ENCODE measurements at places on chromosomes 1 and 21.

GRCh38 chr1:86062453-86062852 is 94.1 kb downstream of the COL24A1 start:
- H3K36me3 ChIP-seq, result no peaks in the 10 kb centered on the region
- H3K27me3 ChIP-seq, result no peaks in the 10 kb centered on the region
- H3K4me1 ChIP-seq, result no peaks in the 10 kb centered on the region

GRCh38 chr1:230759369-230760065 is 12.3 kb downstream of the CAPN9 start:
- DNase-seq, result no peak
- no peak overlapping the region for H3K4me3 ChIP-seq
- peaks cover 4% of the 10 kb centered on the region for H3K27me3 ChIP-seq
- peaks cover 8% of the 10 kb centered on the region for H3K4me1 ChIP-seq

- H3K27me3 ChIP-seq, result peaks cover 24% of the 10 kb centered on the region
- H3K36me3 ChIP-seq, result no peaks in the 10 kb centered on the region
- no peaks in the 10 kb centered on the region for H3K4me1 ChIP-seq
- H3K4me3 ChIP-seq, result no peak overlapping the region
- no peak for DNase-seq
Observed at GRCh38 chr21:36738489-36739126, 39.7 kb downstream of the SIM2 start.

- no peak overlapping the region for H3K27ac ChIP-seq
- no peaks in the 10 kb centered on the region for H3K4me1 ChIP-seq
- no peaks in the 10 kb centered on the region for H3K27me3 ChIP-seq
- DNase-seq, result peak; percentile 73
- no peak overlapping the region for H3K4me3 ChIP-seq
- peaks cover 98% of the 10 kb centered on the region for H3K36me3 ChIP-seq
Observed at GRCh38 chr1:6634371-6635052, 9.8 kb downstream of the THAP3 start.

- H3K36me3 ChIP-seq, result peaks cover 16% of the 10 kb centered on the region
- no peak for DNase-seq
- no peaks in the 10 kb centered on the region for H3K27me3 ChIP-seq
- H3K4me1 ChIP-seq, result no peaks in the 10 kb centered on the region
- H3K4me3 ChIP-seq, result no peak overlapping the region
Observed at GRCh38 chr1:151885479-151885878, 23.8 kb downstream of the THEM4 start.

DNA sequence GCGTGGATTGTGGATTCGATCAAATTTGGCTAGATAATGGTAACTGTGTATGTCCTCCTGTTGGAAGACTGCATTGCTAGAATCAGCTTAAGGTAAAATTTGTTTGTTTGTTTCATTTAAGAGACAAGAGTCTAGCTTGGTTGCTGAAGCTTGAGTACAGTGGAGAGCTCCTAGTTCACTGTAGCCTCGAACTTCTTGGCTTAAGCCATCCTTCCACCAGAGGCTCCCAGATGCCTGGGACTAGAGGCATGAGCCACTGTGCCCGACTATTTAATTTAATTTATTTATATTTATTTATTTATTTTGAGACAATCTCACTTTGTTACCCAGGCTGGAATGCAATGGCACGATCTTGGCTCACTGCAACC is 1.5 kb downstream of the PHACTR4 start:
- H3K27ac ChIP-seq, result no peak overlapping the region
- peak overlapping the region; percentile 76 for H3K4me3 ChIP-seq
- H3K4me1 ChIP-seq, result peaks cover 26% of the 10 kb centered on the region
- no peaks in the 10 kb centered on the region for H3K36me3 ChIP-seq
- DNase-seq, result no peak

DNA sequence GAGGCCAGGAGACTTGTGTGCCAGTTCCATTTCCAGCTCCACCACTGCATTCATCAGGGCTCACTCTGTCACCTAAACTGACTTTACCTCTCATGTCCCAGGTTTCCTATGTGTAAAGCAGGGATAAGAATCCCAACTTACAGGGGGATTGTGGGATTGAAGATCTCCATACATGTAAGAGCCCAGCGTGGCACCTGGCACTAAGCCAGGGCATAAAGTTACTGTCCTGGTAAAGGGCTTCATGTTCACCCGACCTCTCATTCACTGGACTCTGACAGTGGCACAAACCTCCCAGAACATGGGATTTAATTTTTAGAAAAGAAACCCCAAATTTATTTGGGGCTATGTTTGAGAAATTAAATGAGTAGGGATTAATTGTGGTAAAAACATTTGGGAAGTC is 8.9 kb upstream of the IGFN1 start:
- H3K4me1 ChIP-seq, result no peaks in the 10 kb centered on the region
- no peaks in the 10 kb centered on the region for H3K27me3 ChIP-seq
- H3K36me3 ChIP-seq, result no peaks in the 10 kb centered on the region
- no peak overlapping the region for H3K27ac ChIP-seq
- no peak for DNase-seq

DNA sequence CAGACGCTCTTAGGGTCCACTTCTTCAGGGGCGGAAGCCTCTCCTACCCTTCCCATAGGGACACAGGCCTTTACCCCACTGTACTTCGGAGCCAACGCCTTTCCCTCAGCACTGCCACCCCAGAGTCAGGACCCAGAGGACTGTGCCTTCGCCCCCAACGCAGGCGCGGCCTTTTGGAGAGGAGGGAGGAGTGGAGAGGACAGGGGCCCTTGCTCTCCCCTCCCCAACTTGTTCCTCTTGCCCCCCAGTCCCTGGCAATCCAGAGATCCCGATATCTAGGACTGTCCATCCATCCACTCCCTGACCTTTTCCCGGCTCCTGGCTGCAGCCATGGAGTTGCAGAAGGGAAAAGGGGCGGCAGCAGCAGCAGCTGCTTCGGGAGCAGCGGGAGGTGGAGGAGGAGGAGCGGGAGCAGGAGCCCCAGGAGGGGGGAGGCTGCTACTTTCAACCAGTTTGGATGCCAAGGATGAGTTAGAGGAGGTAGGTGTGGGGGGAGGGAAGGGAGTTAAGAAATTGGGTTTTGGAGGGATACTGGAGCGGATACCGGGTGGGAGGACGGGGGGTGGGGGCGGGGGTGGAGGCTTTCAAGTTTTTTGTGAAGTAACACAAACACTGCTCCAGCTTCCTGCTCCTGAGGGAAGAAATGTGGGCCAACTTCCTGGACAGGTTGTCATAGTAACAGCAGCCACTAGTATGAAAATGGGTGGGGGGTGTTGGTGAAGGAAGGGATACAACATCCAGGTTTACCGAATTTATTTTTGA is 636 bp downstream of the INTS3 start:
- peak; percentile 54 for DNase-seq
- H3K27ac ChIP-seq, result peak overlapping the region; percentile 97
- no peaks in the 10 kb centered on the region for H3K27me3 ChIP-seq

GRCh38 chr1:234541286-234541975 is 62.5 kb upstream of the TARBP1 start:
- no peaks in the 10 kb centered on the region for H3K36me3 ChIP-seq
- H3K27me3 ChIP-seq, result no peaks in the 10 kb centered on the region
- H3K27ac ChIP-seq, result no peak overlapping the region
- H3K4me1 ChIP-seq, result peaks cover 42% of the 10 kb centered on the region

DNA sequence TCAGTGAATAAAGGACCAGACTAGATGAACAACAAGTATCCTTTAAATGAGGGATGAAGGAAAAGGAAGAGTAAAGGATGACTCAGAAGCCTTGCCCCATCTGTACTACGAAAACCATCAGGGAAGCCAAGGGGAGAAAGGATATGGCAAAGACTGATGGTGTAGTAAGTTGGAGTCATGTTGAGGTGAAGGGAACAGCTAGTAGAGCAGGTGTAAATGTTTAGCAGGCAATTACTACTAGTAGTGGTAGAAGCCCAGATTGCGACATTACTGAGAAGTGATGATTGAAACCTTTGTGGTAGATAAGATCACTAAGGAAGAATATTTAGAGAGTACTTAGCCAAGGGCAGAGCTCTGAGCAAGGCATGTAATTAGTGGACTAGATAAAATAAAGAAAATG is 84.0 kb downstream of the PHTF1 start:
- no peak overlapping the region for H3K27ac ChIP-seq
- H3K27me3 ChIP-seq, result no peaks in the 10 kb centered on the region
- no peak for DNase-seq
- H3K4me1 ChIP-seq, result no peaks in the 10 kb centered on the region
- H3K36me3 ChIP-seq, result peaks cover 20% of the 10 kb centered on the region

DNA sequence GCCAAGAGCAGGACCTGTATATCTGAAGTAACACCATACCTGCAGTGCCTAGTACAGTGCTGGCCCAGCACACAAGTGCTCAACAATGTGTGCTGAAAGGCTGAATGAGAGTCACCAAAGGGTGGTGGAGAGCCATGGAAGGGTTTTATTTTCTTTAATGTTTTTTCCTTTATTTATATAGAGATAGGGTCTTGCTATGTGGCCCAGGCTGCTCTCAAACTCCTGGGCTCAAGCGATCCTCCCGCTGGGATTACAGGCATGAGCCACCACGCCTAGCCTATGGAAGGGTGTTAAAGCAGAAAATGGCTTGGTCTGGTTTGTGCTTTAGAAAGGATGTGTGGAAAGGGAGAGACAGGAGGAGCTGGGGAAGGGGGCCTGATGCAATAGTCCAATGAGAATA is 13.3 kb upstream of the TTC39A start:
- H3K4me3 ChIP-seq, result no peak overlapping the region
- H3K36me3 ChIP-seq, result no peaks in the 10 kb centered on the region
- H3K4me1 ChIP-seq, result peaks cover 6% of the 10 kb centered on the region
- peaks cover 31% of the 10 kb centered on the region for H3K27me3 ChIP-seq

DNA sequence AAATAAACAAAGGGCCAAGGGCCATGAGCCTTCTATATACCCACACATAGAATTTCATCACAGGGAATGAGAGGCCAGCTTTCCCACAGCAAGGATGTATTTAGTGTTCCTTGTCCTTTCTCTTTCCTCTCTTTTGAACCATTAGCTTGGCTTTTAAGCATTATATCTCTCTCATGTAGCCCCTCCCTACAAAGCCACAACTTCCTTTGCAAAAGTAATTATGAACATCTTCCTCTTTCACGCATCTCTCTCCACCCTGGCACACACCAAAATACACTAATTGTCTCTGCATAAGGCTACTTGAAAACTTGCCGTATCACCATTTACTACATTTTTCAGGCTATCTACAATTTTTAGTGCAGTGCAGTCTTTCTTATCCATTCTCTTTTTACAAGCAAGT is 1.9 kb upstream of the AK5 start:
- H3K4me3 ChIP-seq, result no peak overlapping the region
- peaks cover 40% of the 10 kb centered on the region for H3K27me3 ChIP-seq
- H3K36me3 ChIP-seq, result no peaks in the 10 kb centered on the region
- no peak for DNase-seq

DNA sequence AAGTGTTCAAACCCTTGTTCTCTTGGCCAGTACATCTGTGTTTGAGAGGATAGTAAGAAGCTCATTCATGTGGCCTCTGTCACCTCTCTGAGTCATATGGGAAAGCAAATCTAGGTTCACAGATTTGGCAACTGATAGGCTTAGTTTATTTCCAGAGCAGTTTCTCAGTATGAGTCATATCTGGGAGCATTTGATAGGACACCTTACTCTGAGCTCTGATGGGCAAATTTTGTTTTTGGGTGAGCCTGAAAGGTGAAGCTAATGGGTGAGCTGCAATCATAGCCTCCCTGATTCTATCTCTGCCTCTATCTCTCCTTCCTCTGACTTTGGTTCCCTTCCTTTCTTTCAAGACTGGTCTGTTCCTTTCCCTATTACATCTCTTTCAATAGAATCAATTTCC is 134.4 kb downstream of the S1PR1 start:
- H3K36me3 ChIP-seq, result no peaks in the 10 kb centered on the region
- H3K4me3 ChIP-seq, result no peak overlapping the region
- DNase-seq, result no peak
- no peaks in the 10 kb centered on the region for H3K4me1 ChIP-seq
- no peaks in the 10 kb centered on the region for H3K27me3 ChIP-seq

DNA sequence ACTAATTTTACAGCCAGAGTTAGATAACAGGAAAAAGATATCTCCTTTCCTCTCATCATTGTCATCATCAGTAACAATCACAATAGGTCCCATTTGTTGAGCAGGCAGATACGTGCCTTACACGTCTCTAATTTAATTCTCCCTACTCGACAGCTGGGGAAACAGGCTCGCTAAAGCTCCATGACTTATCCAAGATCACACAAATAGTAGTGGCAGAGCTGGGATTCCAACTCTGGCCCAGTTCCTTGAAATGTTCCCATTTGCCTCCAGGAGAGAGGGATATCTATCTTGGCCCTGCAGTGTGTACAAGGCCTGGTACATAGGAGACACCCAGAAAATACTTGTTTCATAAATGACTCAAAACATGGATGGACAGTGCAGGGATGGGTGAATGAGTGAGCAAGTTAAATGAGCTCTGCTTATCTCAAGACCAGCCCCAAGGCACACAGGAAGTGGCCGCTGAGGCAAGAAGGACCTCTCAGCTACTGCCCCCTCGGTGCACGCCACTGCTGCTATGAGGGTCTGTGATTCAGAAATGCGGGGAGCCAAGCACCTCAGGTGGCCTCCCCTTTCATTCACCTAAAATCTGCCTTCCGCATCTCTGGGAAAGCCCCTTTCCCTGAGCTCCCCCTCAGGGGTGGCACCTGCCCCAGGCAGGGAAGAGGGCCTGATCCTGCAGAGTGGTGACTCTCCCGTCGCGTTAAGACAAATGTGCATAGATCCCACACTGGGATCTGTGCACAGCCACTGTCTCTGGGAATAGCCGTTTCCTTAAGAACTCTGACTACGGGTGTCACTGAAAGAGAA is 3.6 kb downstream of the KCNN3 start:
- peaks cover 22% of the 10 kb centered on the region for H3K4me1 ChIP-seq
- no peak for DNase-seq
- H3K36me3 ChIP-seq, result no peaks in the 10 kb centered on the region
- H3K4me3 ChIP-seq, result no peak overlapping the region

DNA sequence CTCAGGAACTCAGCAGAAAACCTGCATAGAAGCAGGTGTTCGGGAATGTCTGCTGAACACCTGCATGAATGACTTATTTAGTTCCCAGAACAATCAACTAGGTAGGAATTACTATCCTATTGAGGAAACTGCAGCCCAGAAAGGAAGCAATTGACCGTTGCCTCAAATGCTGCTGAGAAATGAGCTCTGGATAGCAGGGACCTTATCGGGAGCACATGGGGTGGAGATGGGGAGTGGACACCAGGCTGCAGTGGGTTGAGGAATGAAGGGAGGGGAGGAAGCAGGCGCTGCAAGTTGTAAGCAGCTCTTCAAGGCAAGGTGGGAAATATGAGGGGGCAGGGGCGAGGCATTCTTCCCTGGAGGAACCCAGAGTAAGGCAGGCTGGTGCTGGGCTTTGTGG is 10.8 kb upstream of the CDCP2 start:
- no peaks in the 10 kb centered on the region for H3K27me3 ChIP-seq
- no peak overlapping the region for H3K4me3 ChIP-seq
- no peak overlapping the region for H3K27ac ChIP-seq
- DNase-seq, result no peak
- H3K4me1 ChIP-seq, result no peaks in the 10 kb centered on the region
- H3K36me3 ChIP-seq, result no peaks in the 10 kb centered on the region

DNA sequence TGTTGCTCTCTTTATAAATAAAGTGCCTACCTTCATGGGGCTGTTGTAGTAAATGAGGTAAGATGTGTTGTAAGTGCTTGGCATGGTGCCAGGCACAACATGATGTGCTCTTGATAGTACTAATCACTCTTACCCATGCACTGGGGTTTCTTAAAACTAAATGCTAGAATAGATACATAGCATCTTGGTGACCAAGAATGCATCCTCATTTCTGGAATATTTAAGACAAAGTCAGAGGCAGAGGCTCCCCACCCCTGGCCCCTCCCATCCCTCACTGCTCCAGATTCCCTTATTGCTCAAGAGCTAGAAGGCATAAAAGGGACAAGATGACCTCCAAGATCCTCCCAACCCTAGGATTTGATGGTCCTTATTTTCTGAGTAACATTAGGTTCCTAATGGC is 61.3 kb downstream of the GLUL start:
- H3K4me3 ChIP-seq, result no peak overlapping the region
- no peaks in the 10 kb centered on the region for H3K36me3 ChIP-seq
- DNase-seq, result no peak
- H3K4me1 ChIP-seq, result no peaks in the 10 kb centered on the region

- no peaks in the 10 kb centered on the region for H3K4me1 ChIP-seq
- DNase-seq, result no peak
- H3K27me3 ChIP-seq, result no peaks in the 10 kb centered on the region
Observed at GRCh38 chr1:213103377-213104306, 52.6 kb downstream of the RPS6KC1 start.

All from lower lobe of right lung (tissue), 2 donors.